ENCODE measurements at places on chromosomes 4 and X.

DNA sequence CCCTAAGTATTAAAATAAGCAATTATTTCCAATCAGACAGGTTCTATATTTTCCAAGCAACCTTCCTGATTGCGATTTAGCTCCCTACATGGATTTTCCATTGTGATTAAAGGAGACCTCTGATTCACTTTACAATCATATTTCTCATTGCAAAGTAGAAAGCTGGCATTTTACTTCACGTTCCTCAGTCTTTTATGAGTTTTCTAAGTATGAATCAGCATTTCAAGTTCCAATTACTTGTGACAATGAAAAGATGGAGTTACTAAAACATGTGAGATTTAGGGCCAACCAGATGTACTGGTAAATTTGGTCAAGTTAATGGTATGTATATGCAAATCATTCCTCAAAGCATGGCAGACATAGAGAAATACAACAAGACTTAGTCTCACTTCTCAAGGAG is 206.2 kb downstream of the KCNIP4 start:
- H3K4me1 ChIP-seq, result no peaks in the 10 kb centered on the region
- DNase-seq, result no peak
- H3K27me3 ChIP-seq, result no peaks in the 10 kb centered on the region
- H3K27ac ChIP-seq, result no peak overlapping the region

GRCh38 chr4:58587856-58588255 is 1477.7 kb upstream of the IGFBP7 start:
- H3K4me1 ChIP-seq, result no peaks in the 10 kb centered on the region
- H3K27me3 ChIP-seq, result no peaks in the 10 kb centered on the region
- no peaks in the 10 kb centered on the region for H3K36me3 ChIP-seq
- peak; percentile 22 for DNase-seq
- no peak overlapping the region for H3K4me3 ChIP-seq

DNA sequence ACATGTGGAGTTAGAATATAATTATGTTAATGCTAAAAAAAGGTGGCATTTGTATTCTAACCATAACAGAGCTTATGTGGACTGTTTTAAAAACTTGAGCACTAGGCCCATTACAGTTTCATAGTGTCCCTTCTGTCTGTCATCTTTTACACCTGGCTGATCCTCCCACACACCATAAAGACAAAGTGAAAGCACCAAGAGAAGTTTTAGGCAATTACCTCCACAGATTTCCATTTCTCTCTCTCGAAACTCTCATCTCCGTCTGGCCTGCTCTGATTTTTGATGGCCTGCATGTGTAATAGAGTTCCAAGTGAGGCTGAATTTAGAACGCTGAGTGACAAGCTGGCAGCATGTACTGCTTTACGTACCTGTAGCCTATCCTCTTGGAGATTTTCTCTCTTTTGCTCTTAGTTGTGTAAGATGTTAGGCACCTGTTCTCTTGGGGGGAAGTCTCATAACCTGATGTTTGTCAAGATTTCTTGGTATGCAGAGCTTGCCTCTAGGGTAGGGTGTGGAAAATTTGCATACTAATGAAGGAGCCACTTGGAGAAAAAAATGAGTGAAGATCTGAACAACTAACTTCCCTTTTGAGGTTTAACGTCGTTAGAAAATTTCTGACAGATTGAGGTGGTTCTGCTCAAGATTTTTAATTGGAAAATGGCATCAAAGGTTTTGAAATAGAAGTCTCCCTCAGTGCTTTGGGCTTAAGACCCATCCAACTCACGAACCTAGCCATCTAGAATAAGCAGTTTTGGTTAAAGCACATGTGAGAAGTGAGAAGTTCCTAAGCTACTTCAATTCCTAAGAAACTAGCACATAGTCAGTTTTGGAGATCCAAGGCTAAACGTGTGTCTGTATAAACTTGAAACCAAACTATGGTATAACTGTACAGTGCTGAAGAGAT is 57.6 kb upstream of the RAP1GDS1 start:
- H3K36me3 ChIP-seq, result no peaks in the 10 kb centered on the region
- no peak overlapping the region for H3K27ac ChIP-seq
- no peak overlapping the region for H3K4me3 ChIP-seq
- DNase-seq, result no peak
- H3K27me3 ChIP-seq, result no peaks in the 10 kb centered on the region
- no peaks in the 10 kb centered on the region for H3K4me1 ChIP-seq

GRCh38 chr4:109294006-109294405 is 8.5 kb downstream of the COL25A1 start:
- no peak overlapping the region for H3K27ac ChIP-seq
- no peaks in the 10 kb centered on the region for H3K4me1 ChIP-seq
- no peaks in the 10 kb centered on the region for H3K27me3 ChIP-seq
- H3K36me3 ChIP-seq, result no peaks in the 10 kb centered on the region
- DNase-seq, result peak; percentile 15

- no peak overlapping the region for H3K4me3 ChIP-seq
- no peak for DNase-seq
- no peaks in the 10 kb centered on the region for H3K36me3 ChIP-seq
- no peaks in the 10 kb centered on the region for H3K4me1 ChIP-seq
Measured at GRCh38 chr4:62285026-62285425, 1084.9 kb downstream of the ADGRL3 start.

DNA sequence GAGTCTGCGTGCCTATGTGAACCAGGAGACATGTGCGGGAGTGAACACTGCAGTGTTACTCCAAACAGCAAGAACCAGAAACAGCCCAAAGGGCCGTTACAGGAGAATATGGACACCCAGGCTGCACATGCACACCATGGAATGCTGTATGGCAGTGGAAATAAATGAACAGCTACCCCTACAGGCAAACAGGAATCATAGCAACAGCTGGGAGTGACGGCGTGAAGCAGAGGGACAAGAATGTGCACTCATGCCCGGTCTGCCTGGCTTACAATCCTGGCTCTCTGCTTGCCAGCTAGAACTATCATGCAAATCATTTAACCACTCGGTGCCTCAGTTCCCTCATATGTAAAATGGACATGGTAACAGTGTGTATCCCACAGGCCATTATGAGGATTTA is 16.6 kb downstream of the GPKOW start:
- DNase-seq, result peak; percentile 38
- no peak overlapping the region for H3K27ac ChIP-seq
- no peak overlapping the region for H3K4me3 ChIP-seq
- H3K36me3 ChIP-seq, result no peaks in the 10 kb centered on the region
- no peaks in the 10 kb centered on the region for H3K27me3 ChIP-seq

GRCh38 chr4:185394568-185395237 is 1.0 kb downstream of the LRP2BP start:
- H3K27ac ChIP-seq, result no peak overlapping the region
- H3K36me3 ChIP-seq, result no peaks in the 10 kb centered on the region
- H3K27me3 ChIP-seq, result no peaks in the 10 kb centered on the region
- no peak overlapping the region for H3K4me3 ChIP-seq
- no peaks in the 10 kb centered on the region for H3K4me1 ChIP-seq

GRCh38 chrX:71053217-71053621 is 14.9 kb downstream of the SNX12 start:
- H3K27ac ChIP-seq, result no peak overlapping the region
- H3K36me3 ChIP-seq, result no peaks in the 10 kb centered on the region
- no peak overlapping the region for H3K4me3 ChIP-seq
- no peaks in the 10 kb centered on the region for H3K4me1 ChIP-seq
- no peaks in the 10 kb centered on the region for H3K27me3 ChIP-seq
- DNase-seq, result peak; percentile 11

GRCh38 chrX:121802881-121803412 is 755.5 kb downstream of the GLUD2 start:
- H3K4me3 ChIP-seq, result no peak overlapping the region
- no peaks in the 10 kb centered on the region for H3K36me3 ChIP-seq
- H3K27me3 ChIP-seq, result no peaks in the 10 kb centered on the region
- no peak for DNase-seq
- H3K4me1 ChIP-seq, result no peaks in the 10 kb centered on the region
- H3K27ac ChIP-seq, result no peak overlapping the region

- DNase-seq, result no peak
- H3K27ac ChIP-seq, result no peak overlapping the region
- peaks cover 3% of the 10 kb centered on the region for H3K27me3 ChIP-seq
- H3K36me3 ChIP-seq, result no peaks in the 10 kb centered on the region
Measured at GRCh38 chr4:7089213-7089986, 21.5 kb upstream of the GRPEL1 start.

GRCh38 chr4:33073811-33074210 is 2353.6 kb downstream of the PCDH7 start:
- no peaks in the 10 kb centered on the region for H3K36me3 ChIP-seq
- H3K4me1 ChIP-seq, result peaks cover 9% of the 10 kb centered on the region
- H3K27ac ChIP-seq, result no peak overlapping the region
- no peak for DNase-seq
- no peaks in the 10 kb centered on the region for H3K27me3 ChIP-seq

DNA sequence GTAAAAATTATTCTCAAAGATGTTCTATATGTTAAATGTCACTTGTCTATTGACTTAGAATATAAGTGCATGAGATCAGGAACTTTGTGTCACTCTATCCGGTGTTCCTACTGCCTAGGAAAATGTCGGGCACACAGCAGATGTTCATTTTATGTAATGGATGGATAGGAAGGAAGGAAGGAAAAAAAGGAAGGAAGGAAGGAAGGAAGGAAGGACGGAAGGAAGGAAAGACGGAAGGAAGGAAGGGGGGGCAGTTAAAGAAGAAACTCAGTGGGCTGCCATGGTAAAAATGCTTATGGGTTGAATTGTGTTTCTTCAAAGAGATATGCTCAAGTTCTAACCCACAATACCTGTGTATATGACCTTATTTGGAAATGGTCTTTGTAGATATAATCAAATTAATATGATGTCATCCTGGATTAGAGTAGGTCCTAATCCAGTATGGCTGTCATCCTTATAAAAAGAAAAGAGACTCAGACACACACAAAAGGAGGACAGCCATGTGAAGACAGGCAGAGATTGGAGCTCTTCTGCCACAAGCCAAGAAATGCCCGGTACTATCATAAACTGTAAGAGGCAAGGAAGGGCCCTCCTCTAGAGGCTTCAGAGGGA is 86.3 kb downstream of the COL25A1 start:
- no peak overlapping the region for H3K27ac ChIP-seq
- no peak overlapping the region for H3K4me3 ChIP-seq
- H3K4me1 ChIP-seq, result peaks cover 3% of the 10 kb centered on the region
- H3K36me3 ChIP-seq, result no peaks in the 10 kb centered on the region
- no peak for DNase-seq
- no peaks in the 10 kb centered on the region for H3K27me3 ChIP-seq

DNA sequence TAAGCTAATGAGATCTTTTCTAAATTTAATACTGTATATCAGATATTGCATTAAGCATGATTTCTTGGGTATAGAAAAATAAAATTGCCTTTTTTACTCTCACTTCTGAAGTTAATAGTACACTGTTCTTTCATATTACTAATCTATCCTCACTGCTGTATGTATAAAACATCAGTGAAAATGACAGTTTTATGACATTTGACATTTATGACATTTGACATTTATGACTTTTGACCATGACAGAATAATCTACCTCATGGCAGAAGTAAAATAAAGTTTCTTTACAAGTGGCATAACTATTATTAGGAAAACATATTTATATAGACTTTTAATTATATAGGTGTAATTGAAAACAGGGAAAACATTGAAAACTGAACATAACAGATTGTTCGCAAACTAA is 13.3 kb downstream of the GRID2 start:
- DNase-seq, result no peak
- H3K36me3 ChIP-seq, result no peaks in the 10 kb centered on the region
- no peak overlapping the region for H3K27ac ChIP-seq
- no peaks in the 10 kb centered on the region for H3K27me3 ChIP-seq

GRCh38 chrX:143121477-143121876 is 95.7 kb downstream of the SPANXN4 start:
- H3K36me3 ChIP-seq, result no peaks in the 10 kb centered on the region
- no peak for DNase-seq
- no peak overlapping the region for H3K4me3 ChIP-seq
- H3K27me3 ChIP-seq, result no peaks in the 10 kb centered on the region
- H3K4me1 ChIP-seq, result no peaks in the 10 kb centered on the region
- H3K27ac ChIP-seq, result no peak overlapping the region

- no peaks in the 10 kb centered on the region for H3K27me3 ChIP-seq
- peak overlapping the region; percentile 73 for H3K27ac ChIP-seq
- no peak for DNase-seq
- no peaks in the 10 kb centered on the region for H3K36me3 ChIP-seq
- H3K4me3 ChIP-seq, result no peak overlapping the region
Measured at GRCh38 chr4:98998551-98998950, 3.0 kb downstream of the METAP1 start.

DNA sequence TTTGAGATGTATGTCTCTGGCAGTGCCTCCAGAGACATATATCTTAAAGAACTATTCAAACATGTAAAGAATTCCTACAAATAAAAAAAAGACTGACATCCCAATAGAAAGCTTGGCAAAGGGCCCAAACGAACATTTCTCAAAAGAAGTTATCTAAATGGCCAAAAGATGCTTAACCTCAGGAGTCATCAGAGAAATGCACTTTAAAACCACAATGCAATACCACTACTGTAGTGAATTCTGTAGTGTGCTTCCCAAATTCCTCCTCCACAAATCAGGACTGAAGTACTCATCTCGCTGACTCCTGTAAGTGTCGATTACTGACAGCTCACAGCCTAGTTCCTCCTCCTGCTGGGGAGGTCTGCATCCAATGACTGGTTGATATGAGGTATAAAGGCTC is 129.0 kb upstream of the MAMLD1 start:
- H3K4me1 ChIP-seq, result no peaks in the 10 kb centered on the region
- no peaks in the 10 kb centered on the region for H3K27me3 ChIP-seq
- H3K4me3 ChIP-seq, result no peak overlapping the region
- no peak overlapping the region for H3K27ac ChIP-seq
- H3K36me3 ChIP-seq, result no peaks in the 10 kb centered on the region

DNA sequence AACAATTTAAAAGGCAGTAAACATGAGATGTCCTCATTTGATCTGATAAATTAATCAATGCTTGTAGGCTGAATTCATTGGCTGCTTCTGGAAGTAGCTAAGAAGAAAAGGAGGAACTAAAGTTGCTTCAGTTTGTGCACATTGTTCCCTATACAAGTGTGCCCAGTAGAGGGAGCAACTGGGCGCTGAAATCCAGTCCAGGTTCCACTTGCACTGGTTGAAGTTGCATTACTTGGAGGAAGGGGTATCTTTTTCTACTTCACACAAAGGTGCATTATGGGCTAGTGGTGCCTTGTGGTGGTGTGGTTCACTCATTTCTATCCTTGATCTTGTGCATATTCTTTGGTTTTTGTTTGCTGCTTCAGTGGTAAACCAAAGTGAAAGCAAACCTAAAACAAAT is 67.9 kb upstream of the SOX3 start:
- H3K36me3 ChIP-seq, result no peaks in the 10 kb centered on the region
- H3K27me3 ChIP-seq, result no peaks in the 10 kb centered on the region
- no peaks in the 10 kb centered on the region for H3K4me1 ChIP-seq
- peak; percentile 52 for DNase-seq
- no peak overlapping the region for H3K4me3 ChIP-seq

- H3K27me3 ChIP-seq, result no peaks in the 10 kb centered on the region
- no peaks in the 10 kb centered on the region for H3K4me1 ChIP-seq
- DNase-seq, result no peak
- no peak overlapping the region for H3K4me3 ChIP-seq
Measured at GRCh38 chrX:120477453-120477852, 8.4 kb upstream of the LAMP2 start.

Data from hepatocyte (in vitro differentiated cells).